ENCODE measurements at places on chromosomes 4 and X.

- no peak for DNase-seq
Observed at GRCh38 chr4:4311193-4311592, 21.1 kb downstream of the ZBTB49 start.

GRCh38 chr4:72405417-72405816 lies 163.6 kb downstream of the ADAMTS3 start:
- DNase-seq: no peak

DNA sequence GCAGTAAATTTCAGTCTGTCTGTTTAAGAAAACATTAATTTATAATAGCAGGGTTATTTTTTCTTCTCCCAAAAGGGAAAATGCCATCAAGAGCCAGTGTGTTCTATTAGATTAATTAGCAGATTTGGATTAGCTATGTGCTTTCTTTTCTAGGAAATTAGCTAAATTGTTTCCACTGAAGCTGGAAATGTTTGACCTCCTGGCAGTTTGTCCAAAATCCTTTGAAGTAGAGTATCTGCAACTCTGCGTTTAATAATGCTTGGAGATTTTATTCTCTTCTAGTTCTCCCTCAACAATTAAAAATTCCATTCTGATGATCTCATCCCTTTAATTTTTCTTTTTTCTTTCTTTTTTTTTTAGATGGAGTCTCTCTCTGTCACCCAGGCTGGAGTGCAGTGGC lies 27.1 kb upstream of the HOPX start:
- DNase-seq: no peak

DNA sequence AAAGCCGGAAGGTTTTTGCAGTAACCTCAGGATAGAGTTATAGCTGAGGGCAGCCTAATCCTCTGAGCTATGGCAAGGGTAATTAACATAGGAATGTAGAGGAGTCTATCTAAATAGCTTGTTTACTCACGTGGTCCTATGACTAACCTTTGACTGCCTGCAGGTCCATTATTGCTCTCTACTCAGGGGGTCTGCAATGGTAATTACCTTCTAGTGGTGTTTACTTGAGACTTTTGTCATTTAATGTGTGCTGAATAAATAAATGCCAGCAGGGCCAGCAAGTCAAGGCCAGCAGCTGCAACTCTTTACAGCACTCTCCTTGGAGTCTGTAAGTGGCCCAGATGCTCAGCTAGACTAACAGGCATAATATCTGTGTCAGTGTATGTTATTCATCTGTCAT lies 212.7 kb upstream of the FMR1 start:
- no peak for DNase-seq

- DNase-seq: no peak
Observed at GRCh38 chr4:4730249-4730648, 129.2 kb upstream of the MSX1 start.

GRCh38 chrX:39497702-39498265 lies 600.0 kb downstream of the BCOR start:
- DNase-seq: no peak

DNA sequence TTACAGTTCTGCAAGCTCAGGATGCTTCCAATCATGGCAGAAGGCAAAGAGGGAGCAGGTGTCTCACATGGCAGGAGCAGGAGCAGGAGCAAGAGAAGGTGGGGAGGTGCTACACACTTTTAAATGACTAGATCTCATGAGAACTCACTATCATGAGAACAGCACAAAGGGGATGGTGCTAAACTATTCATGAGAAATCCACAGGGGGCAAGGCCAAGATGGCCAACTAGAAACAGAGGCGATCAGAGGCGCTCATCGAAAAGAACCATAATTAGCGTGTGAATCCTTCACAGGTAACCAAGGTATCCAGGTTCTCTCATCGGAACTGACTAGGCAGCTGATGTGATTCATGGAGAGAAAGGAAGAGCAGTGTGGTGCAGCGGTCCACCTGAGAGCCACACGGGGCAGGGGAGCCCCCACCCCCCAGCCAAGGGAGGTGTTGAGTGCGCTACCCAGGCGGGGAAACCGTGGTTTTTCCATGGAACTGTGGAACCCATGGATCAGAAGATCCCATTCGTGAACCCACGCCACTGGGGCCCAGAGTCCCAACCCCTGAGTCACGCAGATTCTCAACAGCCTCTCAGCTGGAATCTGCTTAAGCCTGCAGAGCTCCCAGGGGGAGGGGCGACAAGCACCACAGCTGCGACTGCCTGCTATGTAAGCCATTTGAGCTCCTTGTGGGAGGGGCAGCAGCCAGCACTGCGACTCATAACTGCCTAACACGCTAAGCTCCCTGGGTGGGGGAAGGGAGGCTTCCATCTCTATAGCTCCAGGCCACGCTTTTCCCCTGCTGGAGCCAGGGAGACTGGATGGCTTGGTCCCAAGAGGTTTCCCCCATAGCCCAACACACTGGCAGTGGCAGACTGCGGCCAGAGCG lies 46.7 kb downstream of the FGF16 start:
- DNase-seq: peak; percentile 50

- no peak for DNase-seq
Observed at GRCh38 chrX:131262200-131262599, 26.9 kb downstream of the IGSF1 start.

DNA sequence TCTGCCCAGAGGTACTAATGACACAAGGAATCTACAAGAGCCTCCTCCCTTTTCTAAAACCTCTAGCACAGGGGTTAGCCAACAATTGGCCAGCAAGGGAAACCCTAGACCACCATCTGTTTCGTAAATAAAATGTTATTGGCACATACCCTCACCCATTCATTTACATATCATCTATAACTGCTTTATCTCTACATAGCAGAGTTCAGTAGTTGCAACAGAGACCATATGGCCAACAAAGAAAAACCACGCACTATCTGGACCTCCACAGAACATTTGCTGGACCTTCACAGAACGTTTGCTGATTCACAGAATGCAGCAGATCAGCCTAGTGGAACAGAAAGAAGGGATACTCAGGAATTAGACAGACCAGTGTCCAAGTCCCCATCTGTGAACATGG lies 9.4 kb downstream of the SLC2A9 start:
- DNase-seq: no peak

DNA sequence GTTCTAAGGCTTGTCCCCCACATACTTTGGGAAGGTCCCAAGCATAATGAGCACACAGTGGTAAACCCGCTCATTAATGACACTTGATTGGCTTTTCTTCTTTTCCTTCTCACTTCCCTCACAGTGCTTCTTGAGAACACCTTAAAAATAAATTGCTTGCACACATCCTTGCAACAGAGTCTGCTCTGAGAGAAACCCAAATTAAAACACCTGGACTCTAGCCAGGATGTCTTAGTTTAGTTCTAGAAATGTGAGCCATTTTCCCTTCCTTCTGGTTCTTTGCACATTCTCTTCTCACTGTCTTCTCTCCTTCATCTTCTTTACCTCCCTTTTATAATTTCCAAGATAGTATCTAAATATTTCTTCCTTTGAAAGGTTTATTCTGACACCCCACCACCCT lies 35.3 kb upstream of the COX7B2 start:
- DNase-seq: no peak

Measured in SK-N-MC (cell line).